T1000 (cell line): ENCODE measurements at places on chromosomes 11 and 22.

DNA sequence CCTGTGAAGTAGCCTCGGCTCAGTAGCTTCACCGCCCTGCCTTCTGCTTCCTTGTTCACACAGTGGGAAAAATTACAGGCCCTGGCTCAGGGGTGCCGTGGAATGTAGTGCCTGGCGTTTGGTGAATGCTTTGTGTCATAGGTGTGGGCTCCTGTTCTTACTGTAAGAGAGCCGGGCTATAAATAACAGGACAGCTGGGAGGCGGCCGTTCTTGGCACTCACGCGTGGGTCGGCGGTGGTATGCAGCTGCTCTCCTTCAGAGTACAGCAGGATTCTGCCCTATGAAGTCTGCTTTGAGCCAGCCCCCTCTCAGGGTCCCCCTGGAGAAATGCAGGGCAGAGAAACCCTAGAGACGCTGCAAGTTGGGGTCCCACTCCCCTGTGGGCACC is 84.2 kb downstream of the CTTN start:
- DNase-seq, result no peak

DNA sequence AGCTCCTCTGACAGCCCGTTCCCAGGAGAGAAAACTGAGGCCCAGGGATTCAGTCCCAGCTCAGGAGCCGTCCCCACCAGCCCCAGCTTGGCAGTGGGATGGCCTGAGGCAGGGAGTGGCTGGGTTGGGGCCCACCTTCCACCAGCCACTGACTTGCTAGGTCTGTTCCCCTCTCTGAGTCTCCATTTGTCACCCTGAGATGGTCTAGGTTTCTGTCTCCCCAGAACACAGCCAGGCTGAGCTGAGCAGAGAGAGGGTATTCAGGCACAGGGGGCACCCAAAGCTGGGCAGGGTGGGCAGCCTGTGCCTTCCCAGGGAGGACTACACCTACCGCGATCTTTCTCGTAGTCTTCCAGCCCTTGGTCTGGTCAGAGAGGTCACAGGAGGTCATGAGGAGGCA is 95.7 kb downstream of the PDE2A start:
- DNase-seq, result no peak

DNA sequence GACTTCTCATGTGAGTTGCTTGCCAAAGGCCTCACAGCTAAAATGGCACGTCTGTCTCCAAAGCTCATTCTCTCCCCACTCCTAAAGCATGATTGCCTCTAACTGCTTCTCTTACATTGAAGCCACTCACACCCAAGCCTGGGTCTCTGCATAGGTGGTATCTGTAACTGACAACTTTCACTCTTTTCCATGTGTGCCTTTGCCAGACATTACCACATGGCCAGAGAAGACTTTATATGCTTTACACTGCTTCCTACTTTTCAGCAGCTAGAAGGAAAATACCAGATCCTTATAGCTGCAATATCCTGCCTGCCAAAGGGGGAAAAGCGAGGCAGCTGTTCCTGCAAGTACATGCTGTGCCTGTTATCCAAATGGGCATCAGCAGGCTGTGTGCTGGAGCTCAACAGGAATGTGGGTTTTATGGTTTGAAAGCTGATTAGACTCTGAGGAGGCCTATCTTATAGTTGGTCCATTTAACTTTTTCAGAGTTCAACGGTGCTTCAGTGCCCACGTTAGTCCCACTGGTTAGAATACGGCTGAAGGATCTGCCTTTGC is 547.1 kb downstream of the RAB38 start:
- no peak for DNase-seq

GRCh38 chr11:75858613-75859012 is 43.6 kb downstream of the UVRAG start:
- no peak for DNase-seq

- no peak for DNase-seq
Measured at GRCh38 chr11:25910086-25910485, 421.8 kb upstream of the ANO3 start.

DNA sequence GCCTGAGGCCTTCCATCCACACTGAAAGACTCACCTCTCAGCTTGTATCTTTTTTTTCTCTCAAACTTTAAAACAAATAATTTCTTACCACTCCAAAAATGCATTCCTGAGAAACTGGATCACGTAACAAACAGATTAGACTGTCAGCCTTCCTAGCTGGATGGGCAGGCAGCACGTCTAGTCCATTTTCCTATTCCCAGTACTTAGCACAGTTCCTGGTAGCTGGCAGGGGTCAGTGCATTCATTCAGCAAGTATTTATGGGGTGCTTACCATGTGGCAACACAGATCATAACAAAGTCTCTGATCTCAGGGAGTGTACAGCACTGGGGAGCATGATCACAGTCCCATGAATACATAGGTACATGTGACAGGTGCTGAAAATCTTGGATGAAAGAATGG is 89.6 kb downstream of the UBASH3B start:
- no peak for DNase-seq

DNA sequence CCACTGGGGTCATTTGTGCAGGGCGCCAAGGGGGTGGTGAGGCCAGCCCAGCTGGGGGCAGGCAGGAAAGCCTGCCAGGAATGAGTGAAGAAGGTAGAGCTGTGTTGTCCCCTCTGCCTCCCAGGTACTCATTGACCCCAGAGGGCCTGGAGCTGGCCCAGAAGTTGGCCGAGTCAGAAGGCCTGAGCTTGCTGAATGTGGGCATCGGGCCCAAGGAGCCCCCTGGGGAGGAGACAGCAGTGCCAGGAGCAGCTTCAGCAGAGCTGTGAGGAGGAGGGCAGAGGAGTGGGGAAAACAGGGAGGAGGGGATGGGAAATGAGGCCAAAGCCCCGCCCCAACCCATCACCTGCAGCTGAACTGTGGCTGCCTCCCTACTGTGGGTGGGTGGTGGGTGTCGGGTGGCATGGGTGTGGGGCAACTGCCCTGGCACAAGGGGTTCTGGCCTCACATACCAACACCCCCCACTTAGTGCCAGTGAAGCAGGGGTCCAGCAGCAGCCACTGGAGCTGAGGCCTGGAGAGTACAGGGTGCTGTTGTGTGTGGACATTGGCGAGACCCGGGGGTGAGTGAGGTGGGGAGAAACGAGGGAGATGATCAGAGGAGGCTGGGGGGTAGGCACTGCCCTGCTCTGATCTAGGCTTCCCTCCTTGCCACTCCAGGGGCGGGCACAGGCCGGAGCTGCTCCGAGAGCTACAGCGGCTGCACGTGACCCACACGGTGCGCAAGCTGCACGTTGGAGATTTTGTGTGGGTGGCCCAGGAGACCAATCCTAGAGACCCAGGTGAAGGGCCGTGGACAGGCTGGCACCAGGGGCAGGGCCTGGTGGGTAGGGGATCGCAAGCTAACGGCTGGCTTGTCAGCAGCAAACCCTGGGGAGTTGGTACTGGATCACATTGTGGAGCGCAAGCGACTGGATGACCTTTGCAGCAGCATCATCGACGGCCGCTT is 3.0 kb downstream of the MUS81 start:
- no peak for DNase-seq

DNA sequence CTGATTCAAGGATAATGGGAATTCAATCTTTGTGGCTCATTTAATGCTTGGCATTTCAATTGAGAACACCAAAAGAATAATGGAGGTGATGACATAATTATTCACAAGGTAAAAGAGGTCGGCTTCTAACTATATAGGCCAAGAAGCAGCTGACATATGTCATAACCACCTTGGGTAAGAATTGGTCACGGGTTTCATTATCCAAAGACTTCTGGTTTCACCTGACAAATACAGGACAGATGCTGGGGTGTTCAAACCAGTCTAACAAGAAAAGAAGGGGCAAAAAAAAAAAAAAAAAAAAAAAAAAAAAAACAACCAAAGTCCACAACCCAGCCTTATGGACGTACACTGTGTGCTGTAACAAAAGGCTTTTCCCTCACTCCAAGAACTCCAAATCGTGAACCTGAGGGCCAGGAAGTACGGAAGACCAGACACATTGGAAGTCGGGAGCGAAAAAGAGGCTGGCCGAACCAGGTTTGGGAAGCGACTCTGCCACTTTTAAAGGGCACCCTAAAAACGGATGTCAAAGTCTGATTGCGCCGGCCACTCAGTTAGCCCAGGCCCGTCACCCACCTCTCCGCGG is 385 bp downstream of the HARBI1 start:
- no peak for DNase-seq

- no peak for DNase-seq
Measured at GRCh38 chr22:44118645-44119315, 61.9 kb upstream of the PARVG start.

DNA sequence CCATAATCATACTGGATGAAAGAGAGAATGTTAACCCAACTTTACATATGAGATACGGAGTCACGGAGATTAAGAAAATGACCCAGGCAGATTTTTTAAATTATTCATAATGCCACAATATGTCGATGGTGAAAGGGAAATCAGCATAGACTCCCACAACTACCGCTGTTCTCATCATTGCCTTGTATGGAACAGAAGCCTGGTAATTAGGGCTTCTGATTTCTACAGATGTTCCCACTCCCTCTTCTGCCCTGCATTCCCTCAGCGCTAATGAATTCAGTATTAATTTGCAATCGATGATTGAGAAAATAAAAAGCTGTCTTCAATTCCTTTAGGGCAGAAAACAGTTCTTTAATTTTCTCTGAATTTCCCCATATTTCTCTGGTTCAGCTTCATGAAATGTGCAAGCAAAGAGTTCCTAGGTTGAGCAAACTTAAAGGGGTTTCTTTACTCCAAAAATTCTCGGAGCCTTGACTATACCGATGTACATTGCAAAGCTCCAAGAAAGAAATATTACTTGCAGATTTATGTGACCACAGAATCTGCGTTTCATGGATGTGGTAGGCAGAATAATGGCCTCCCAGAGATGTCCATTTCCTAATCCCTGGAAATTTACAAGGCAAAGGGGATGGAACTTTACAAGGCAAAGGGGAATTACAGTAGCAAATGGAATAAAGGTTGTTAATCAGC is 134.9 kb upstream of the ZC3H12C start:
- no peak for DNase-seq

GRCh38 chr11:68328374-68329091 is 16.1 kb downstream of the LRP5 start:
- DNase-seq, result no peak

- no peak for DNase-seq
Measured at GRCh38 chr11:24400059-24400665, 96.7 kb upstream of the LUZP2 start.

- no peak for DNase-seq
Measured at GRCh38 chr11:103279821-103280220, 170.6 kb downstream of the DYNC2H1 start.

- no peak for DNase-seq
Measured at GRCh38 chr11:75667831-75668450, 897 bp downstream of the MAP6 start.

DNA sequence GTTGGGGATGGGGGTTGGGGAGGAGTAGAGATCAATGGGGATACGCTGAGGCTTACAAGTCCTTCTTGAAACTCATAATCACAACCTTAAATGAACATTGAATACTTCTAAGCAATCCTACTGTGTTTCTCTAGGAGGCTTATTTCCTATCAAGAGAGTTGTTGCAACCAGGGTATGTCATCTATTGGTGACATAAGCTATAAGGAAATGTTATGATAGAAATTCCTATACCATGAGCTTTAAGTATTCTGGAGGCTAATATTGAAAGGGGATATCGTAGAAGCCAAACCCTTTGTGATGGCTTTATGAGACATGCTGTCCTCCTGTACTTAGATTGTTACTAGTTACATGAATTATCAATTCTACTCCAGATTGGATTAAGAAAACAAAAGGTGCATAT is 72.9 kb downstream of the DKK3 start:
- no peak for DNase-seq

DNA sequence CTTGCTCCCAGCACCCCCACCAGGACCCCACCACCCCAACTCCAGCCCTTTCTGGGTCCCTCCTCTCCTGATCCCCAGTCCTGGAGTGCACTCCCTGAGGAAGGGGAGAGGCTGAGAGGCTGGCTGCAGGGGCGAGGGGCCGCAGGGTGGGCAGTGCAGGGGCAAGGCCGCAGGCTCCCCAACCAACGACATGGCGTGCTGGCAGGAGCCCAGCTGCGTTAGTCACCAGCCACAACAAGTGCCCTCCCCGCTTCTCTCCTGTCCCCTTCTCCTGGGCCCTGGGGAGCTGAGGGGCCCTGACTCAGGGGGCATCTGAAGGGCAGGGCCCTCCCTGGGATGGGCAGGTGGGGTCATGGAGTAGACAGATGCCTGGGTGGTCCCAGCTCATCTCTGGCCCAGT is 2.3 kb downstream of the CABP7 start:
- no peak for DNase-seq

DNA sequence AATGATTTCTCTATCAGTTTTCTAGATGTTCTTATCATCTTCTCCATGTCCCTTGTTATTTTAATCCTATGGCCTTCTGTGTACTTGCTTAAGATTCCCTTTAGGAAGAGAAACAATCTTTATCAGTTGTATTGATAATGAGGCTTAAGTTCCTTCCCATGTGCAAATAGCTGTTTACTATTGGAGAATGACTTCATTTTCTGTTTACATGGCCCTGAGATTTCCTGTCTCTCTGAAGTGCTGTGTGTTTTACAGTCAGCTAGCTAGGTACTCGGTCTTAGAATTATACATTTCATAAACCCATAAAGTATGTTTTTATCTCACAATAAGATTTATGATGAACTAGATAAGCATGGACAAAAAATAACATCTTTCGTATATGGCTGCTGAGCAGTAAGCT is 67.5 kb upstream of the CCDC179 start:
- no peak for DNase-seq

DNA sequence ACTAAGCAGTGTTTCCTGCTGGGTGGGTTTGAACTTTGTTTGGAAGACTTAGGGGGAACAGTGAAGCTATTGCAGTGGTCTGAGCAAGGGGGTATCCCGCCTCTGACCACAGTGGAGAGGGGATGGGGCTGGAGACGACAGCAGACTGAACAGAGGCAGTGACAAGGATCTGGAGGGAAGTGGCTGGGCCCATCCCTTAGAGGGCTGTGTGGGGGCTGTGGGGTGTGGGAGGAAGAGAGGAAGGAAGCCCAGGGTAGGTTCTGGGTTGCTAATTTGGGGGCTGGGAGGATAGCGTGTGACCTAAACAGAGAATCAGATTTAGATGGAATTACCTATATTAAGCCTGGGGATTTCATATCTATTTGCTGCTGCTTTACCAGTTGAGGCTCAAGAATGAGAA is 70.7 kb downstream of the BMAL1 start:
- DNase-seq, result no peak

DNA sequence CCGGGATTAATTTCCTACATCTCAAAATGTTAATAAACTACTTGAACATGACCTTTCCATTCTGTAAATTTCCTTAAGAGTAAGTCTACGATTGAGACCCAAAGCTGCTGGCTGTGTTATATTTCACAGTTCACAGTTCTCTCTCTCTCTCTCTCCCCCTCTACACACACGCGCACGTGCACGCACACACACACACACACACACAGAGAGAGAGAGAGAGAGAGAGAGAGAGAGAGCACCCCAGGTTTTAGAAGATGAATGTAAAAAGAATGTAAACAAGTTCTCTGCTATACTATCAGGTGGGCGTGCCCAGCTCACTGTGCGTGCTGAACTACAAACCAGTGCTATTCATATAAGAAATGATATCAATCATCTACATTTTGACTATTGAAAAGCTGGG is 3.3 kb downstream of the BDNF start:
- no peak for DNase-seq

DNA sequence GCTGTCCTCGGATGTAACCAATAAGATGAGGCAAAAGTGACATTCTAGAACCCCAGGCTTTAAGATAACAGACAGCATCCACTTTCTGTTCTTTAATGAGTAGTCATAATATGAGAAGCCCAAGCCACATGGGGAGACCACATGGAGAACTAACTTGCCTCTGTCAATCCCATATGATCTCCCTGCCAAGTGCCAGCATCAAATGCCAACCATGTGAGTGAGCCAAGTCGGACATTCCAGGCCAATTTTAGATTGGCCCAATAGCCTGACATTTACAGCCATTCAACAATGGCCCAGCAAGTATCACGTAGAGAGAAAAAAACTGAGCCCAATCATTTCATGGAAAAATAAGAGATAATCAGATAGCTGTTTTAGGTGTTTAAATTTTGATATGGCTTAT is 2048.3 kb upstream of the RAG2 start:
- no peak for DNase-seq
